ENCODE measurements at places on chromosomes 6 and 20.
A peak's percentile ranks its signal among the peaks of the same experiment; 100 is the strongest.

- peak; percentile 82 for DNase-seq
Measured at GRCh38 chr6:43667245-43668150, 20.1 kb downstream of the MRPS18A start.

DNA sequence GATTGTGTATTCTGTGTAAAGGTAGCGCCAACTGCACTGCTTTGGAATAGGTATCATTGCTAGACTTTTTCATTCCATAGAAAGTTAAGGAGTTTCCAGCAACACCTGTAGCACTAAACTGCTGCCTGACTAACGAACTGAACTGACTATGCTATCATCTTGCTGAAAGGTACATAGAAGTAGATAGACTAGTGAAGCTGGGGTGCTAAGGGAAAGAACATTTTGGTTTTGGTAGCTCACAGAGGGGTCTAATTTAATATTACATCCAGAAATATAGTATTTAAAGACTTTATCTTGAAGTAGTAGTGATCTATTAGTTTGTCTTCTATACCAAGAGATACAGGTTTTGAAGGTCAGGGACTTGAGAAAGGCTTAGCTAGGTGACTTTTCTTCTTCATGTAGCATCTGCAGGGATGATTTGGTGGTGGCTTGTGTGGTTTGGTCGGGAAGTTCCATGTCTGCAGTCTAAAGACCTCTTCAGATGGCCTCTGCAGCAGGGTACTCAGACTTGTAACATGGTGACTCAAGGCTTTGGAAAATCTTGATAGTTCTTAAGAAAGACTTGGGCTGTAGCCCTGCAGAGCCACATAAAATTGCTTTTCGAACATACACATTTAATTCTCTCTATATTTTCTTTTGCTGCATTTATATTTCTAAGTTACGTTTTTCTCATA, 10.2 kb downstream of the SENP6 start:
- no peak for DNase-seq

- no peak for DNase-seq
Measured at GRCh38 chr6:50096296-50096695, 46.6 kb upstream of the DEFB112 start.

- DNase-seq = no peak
Measured at GRCh38 chr20:38256021-38256420, 4.5 kb downstream of the KIAA1755 start.

DNA sequence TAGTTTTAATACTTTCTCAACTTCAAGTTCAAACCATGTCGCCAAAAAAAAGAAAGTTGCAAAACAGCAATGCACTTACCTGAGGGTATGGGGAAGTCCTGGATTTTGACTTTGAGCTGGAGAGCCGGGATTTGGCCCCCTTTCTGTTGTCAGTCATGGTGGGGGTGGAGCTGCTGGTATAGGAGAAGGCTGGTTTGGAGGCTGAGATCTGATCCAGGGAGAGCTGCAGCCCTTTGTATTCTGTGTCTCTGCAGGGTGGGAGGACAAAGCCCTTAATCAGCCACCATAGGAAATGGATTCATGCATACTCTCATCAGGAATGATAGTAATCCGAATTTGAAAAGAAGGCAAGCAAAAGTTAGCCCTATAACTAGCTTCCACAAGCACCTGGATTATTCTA, 44.0 kb downstream of the SIM1 start:
- DNase-seq = no peak

GRCh38 chr20:1618479-1618878, 1.3 kb downstream of the SIRPB1 start:
- DNase-seq = no peak

DNA sequence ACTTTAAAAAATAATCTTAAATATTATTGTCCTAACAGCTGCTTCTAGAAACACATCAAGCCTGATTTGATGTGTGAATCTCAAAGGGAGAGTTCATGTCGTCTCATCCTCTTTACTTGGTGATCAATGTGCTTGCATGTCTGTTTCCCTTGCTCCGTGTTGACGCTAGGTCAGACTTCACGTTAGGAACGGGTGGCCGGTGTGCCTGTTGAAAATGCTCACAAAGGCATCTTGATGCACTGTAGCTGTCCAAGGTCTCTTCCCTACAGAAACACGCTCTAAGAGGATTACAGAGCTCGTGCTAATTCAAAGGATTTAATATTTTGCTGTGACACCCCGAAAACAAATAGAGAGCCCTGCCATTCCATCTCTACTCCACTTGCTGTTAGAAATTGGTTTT, 84.6 kb downstream of the ID4 start:
- DNase-seq = no peak

Measured in hematopoietic multipotent progenitor cell treated with erythropoietin and hydrocortisone succinate and interleukin-3 and kit ligand, for 6 days (in vitro differentiated cells).